Immature natural killer cell (primary cell): ENCODE measurements at places on chromosomes 2 and 18. TPM values are rescaled to one million over a fixed set of nuclear protein-coding genes. Genes with fewer than 3 reads are reported as not detected.

PSD4 gene
- 20.6 TPM for polyA plus RNA-seq

TRAF3IP1 gene
- polyA plus RNA-seq: 1.9 TPM

ARHGAP25 gene
- 282 TPM for polyA plus RNA-seq

NGEF gene
- polyA plus RNA-seq: not detected

ATG9A gene
- 31.9 TPM for polyA plus RNA-seq

SERPINB5 gene
- not detected for polyA plus RNA-seq

BOK gene
- 21.4 TPM for polyA plus RNA-seq

MROH2A gene
- polyA plus RNA-seq: not detected

PHLPP1 gene
- polyA plus RNA-seq: not detected

DNA sequence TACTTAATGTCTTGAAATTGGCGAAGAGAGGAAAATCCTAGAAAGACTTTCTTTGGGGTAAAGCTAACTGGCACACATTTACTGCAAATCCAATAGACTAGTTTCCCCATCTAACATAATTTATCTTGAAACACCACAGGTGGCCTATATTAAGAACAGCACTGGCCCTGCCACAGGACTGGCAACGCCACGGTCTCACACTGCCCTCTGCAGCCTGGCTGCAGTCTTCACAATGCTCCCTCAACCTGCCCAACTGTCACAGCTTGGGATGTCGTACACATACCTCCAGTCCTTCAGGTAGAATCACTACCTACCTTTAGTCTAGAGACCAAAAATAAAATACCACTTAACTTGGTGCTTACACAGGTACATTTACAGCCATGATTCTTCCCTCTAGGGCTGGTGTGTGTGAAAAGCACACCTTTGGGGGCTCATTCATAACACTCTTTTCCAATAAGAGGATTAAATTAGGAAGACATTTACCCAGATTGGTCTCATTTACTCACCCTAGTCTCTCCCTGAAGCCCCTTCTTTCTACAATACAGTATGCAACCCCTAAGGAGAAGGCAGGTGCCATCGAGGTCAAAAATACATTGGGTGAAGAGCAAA is 222.2 kb downstream of the C1D start:
- DNase-seq: peak; percentile 46

GRCh38 chr18:13471198-13471845 is 252.8 kb downstream of the LDLRAD4 start:
- DNase-seq: no peak

DNA sequence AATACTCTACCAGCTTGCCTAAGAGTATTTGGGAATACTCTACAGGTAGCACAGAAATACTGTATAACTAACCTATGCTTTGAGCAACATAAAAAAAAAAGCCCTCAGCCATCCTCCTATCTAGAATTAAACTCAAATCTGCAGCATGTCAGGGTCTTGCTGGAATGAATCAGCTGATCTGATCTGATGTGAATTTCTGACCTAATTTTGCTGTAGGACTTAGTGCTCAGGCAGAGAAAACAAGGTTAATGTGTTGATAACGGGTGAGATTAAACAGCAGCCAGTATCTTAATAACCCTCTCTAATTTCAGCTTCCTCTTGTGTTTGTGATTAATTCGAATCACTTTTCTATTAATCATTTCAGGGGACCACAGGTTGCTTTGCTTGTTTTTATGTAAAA is 16.3 kb downstream of the NYAP2 start:
- no peak for DNase-seq

DNA sequence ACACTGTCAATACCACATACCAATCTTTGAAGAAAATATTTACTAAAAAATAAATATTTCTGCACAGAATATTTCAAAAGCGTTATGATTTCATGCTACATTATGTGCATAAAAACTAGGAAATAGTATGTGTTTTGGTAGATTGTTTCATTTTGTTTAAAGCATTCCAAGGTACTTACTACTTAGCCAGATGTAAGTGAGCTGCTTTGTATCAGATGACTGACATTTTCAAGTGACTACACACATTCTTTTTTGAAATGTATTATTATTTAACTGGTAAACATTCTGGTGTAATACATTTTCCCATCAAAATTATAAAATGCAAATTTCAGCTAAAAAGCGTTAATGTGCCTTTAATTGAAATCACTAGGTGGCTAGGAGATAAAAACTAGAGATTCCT is 21.5 kb downstream of the GCA start:
- DNase-seq: no peak

DNA sequence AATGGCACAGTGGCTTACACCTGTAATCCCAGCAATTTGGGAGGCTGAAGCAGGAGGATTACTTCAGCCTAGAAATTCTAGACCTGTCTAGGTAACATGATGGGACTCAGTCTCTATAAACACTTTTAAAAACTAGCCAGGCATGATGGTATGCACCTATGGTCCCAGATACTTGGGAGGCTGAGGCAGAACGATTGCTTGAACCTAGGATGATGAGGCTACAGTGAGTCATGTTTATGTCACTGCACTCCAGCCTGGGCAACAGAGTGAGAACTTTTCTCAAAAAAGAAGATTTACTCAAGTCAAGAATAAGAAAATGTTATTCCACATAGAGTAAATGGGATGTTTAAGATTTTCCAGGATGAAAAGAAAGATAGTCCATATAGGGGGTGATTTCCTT is 158.6 kb downstream of the HNMT start:
- no peak for DNase-seq

DNA sequence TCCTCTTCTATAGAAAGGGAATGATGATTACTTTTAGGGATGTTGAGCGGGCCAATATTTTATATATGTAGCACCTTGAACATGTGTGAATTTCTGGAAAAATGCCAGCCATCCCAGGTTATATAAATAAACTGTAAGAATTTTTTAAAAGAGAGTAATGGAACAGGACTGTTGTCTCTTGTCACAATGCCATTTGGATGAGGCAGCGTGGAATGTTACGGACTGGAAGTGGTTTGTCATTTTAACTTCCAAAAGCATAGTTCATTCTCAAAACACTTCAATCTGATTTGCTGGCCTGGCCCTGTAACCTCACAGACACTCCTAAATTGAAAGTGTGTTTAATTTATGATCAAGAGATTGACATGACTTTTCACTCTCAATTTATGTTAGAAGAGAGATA is 70.8 kb downstream of the TPGS2 start:
- DNase-seq: no peak

- DNase-seq: no peak
Observed at GRCh38 chr2:110744429-110744828, 12.1 kb downstream of the ACOXL start.

DNA sequence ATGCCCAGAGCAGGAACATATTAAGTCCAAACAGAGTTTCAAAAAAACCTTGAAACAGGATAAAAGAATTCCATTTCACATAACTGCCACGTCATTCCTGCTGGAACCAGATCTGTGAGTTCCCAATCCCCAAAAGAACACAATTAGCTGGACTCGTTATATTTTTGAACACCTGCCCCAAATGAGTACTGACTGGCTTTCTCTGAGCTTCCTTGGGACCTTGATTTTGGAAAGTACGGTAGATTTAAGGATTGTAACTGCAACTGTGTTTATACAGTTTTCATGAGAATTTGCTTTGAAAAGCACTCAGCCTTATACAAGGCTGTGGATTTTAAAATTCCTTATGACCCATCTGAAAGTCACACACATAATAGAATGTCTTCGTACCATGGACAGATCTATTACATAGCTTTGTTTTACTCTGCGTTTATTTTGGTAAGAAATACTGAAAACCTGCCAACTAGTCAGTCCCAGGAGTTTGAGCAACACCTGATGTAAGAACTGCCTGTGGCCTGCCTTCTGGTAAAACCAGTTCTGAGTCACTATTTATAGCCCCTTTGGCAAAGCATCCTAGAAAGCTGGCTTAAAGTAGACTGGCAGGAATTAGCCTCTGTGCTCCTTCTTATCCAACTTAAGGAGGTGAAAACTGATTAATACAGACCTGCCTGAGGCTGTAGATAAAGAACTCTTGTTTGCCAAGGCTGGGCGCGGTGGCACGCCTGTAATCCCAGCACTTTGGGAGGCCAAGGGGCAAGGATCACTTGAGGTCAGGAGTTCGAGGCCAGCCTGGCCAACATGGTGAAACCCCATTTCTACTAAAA is 48.1 kb downstream of the MERTK start:
- no peak for DNase-seq

GRCh38 chr18:13834496-13835015 is 10.6 kb downstream of the MC5R start:
- DNase-seq: no peak

GRCh38 chr2:50547521-50547920 is 484.4 kb downstream of the NRXN1 start:
- no peak for DNase-seq

GRCh38 chr2:44918095-44918775 is 23.3 kb upstream of the SIX3 start:
- DNase-seq: no peak

DNA sequence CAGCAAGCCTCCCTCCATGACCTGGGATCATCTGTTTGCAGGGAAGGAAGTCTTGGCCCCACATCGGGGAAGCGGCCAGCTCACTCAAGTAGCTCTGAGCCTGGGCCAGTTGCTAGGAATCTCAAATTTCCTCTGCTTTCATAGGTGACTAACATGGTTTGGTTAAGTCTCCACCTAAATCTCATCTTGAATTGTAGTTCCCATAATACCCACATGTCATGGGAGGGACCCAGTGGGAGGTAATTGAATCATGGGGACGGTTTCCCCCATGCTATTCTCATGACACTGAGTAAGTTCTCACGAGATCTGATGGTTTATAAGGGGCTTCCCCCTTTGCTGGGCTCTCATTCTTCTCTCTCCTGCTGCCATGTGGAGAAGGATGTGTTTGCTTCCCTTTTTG is 75.2 kb downstream of the LBH start:
- DNase-seq: no peak

- DNase-seq: no peak
Observed at GRCh38 chr2:18154259-18154658, 275.8 kb downstream of the KCNS3 start.

- DNase-seq: no peak
Observed at GRCh38 chr18:2412996-2413751, 158.1 kb downstream of the METTL4 start.

- DNase-seq: no peak
Observed at GRCh38 chr18:70069965-70070364, 122.3 kb upstream of the CD226 start.

DNA sequence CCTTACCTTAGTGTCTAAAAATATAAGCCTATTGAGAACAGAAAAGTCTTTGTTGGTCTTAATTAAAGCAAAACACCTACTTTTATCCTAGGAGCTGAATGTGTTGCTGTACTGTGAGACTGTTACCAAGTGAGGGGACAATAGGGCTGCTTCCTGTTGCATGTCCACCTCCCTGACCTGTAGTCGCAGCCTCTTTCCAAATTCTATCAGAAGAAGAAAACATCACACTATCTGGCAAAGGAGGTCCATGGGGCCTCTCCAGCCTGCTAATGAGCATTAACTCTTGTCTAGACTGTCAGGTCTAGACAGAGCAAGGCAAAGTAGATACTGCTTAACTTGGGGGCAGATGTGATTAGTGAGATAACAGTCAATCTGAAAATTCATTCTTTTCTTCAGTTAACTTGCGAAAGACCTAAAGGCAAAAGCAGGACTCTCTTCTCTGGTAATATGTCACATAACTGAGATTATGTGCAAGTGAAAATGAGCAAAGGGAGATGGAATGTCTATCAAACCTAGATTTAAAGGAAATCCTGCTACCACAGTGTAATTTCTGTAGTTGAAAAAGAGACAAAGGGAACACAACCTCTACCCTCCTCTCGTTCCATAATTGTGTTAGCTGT is 66.9 kb downstream of the CDH20 start:
- DNase-seq: no peak

DNA sequence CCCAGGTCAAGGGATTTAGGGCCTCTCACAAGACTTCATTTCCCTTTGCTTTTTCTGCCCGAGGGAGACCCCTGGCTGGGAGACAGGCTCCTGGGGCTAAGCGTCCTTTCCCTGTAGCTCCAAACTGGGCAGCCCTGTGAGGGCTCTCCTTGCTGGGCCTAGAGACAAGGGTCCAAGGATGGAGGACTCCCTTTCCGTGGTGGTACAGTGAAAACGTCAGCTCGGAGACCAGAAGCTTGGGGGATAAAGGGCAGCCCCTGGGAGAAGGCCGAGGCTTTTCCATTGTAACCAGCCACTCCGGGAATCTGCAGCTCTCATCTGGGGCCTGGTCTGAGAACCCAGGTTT is 2.3 kb downstream of the SIX2 start:
- no peak for DNase-seq

DNA sequence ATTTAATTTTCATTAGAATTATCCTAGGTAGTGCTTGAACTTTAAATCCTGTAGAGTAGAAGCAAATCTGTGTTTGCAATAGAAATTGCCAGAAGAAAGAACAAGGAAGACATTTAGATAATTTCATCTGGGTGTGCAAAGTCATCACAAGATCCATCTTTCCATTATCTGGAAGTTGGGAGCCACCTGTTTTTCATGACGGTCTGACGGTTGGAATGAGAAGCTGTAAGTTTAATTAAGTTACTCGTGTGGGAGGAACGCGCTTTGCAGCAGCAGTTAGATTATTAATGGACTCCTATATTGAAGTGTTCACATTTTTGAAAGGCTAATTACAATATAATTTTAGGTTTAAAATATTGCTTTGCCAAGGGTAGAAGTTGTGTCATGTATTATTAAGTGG is 69.9 kb upstream of the PARD3B start:
- no peak for DNase-seq

DNA sequence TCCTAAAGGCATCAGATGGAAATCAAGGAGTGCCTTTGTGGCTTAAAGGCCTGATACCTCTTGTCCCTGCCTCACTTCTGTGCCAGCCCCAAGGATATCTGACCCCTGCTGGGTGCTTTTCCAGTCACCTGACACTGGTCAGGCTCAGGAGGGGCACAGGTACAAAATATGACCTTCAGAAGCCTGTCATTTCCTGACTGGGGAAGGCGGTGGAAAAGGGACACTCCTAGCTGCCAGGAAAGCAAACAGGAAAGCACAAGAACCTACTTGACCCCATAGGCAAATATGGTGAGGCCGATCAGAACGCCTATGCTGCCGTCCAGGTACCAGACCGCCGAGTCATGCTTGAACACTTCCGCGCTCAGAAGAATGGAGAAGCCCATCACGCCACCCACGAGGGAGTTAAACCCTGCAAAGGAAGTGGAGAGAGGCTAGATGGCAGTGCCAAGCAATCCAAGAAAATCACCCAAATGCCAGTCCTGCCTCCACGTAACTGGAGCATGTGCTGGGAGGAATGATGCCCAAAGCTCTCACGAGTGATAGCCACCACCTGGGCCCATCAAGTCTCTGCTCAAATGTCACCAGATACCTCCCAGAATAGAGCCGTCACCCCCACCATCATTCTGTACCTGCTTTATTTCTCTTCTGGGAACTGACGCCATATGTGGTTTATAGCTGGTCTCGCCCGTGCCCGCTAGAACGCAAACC is 204.0 kb downstream of the MGAT5 start:
- no peak for DNase-seq

- no peak for DNase-seq
Observed at GRCh38 chr2:101520246-101520645, 45.3 kb upstream of the RFX8 start.

GRCh38 chr18:48924630-48925490 is 25.9 kb downstream of the SMAD7 start:
- no peak for DNase-seq

GRCh38 chr2:7639476-7639875 is 722.3 kb downstream of the RNF144A start:
- no peak for DNase-seq
